Fibroblast of skin of right quadriceps (primary cell): ENCODE measurements at places on chromosomes 12 and 14.
A peak's percentile ranks its signal among the peaks of the same experiment; 100 is the strongest.

DNA sequence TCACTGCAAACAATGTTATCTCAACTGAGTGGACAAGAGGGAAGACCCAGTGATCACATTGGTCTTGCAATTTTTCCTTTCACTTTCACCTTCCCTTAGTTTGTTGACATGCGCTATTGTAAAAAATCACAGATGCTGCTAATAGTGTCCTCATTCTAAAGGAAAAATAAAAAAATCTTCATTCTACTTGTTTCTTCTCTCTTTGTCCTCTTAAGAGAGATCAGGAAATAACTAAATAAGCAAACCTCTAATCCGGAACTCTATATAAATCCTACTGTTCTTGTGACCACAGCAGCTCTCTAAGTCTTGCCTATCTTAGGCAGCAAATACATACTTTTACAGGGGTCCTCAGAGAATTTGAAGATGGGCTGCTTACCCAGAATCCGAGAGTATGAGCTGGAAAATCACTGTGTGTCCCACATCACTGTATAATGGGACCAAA is 257.7 kb downstream of the NAV3 start:
- DNase-seq, result no peak

GRCh38 chr14:37081856-37082255 is 90.5 kb downstream of the SLC25A21 start:
- no peak for DNase-seq

- DNase-seq, result no peak
These were observed 48.8 kb upstream of the VRK1 start for GRCh38 chr14:96748362-96748761.

- no peak for DNase-seq
These were observed 54.2 kb downstream of the CKAP4 start for GRCh38 chr12:106193394-106194215.

DNA sequence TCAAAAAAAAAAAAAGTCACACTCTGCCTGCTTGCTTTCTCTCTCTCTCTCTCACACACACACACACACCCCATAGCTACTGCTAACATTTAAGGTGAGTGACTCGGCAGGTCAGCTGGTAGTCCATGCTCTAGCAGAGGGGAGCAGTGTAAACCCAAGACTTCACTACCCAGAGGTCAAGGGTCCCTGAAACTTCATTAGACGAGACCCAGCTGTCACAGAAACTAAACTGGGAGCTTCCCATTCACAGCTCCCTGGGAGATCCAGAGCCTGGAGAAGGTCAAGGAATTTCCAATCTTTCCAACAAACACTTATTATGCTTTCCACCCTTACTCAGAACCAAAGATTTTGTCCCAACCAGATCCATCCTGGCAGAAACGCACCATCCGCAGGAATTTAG is 33.2 kb downstream of the CKAP4 start:
- no peak for DNase-seq

DNA sequence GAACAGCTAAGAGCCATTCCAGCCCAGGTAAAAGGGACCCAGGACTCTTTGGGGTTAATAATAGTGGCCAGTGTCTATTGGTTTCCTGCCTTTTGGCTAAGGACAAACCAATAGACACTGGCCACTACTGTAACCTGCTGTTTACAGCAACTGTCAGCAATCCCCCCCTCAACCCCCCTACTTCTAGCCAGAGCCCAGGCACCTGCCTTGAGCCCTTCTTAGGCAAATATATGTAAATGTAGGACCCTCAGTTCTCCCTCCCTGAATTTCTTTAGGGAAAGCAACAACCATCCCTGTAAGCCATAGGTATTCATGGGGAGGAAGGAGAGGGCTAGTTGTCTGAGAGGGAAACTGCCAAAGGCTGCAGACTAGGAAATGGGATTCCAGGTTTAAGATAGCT is 22.3 kb downstream of the HOXC4 start:
- no peak for DNase-seq

DNA sequence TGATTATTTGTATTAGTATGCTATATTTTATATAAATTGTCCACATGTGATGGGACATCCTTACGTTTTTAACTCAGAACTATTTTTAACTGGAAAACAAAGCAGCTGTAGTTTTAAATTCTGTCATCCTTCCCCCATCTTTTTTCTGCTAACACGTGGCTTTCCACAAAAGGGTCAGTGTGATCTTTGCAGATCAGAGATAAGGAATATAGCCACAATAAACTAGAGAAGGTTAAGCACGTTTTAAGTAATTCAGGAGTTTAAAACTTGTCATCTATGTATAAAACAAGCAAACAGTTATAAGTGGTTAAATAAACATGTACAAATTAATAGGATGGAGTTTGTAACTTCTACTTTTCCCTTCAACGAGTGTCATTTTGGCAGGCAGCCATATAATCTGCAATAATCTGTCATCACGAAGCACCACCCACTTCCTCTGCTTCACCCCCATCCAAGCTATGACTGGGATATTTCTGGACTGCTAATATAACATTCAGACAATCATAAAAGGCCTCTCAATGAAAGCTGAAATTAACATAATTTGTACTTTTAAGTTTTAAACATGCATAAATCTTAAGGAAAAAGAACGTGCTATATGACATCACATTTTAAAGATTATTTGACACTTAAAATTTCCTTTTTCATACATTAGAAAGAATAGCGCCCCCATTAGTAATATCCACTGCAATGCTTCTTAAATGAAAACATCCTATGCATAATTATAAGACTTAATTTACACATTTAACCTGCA is 15.3 kb downstream of the TAOK3 start:
- peak; percentile 74 for DNase-seq

GRCh38 chr12:96892104-96892503 is 15.0 kb upstream of the NEDD1 start:
- no peak for DNase-seq

GRCh38 chr14:75333606-75334548 is 55.2 kb downstream of the FOS start:
- no peak for DNase-seq

- DNase-seq, result peak; percentile 94
These were observed 9.8 kb downstream of the CTDSP2 start for GRCh38 chr12:57836442-57837375.

GRCh38 chr14:51089278-51089677 is 5.6 kb downstream of the TRIM9 start:
- no peak for DNase-seq

DNA sequence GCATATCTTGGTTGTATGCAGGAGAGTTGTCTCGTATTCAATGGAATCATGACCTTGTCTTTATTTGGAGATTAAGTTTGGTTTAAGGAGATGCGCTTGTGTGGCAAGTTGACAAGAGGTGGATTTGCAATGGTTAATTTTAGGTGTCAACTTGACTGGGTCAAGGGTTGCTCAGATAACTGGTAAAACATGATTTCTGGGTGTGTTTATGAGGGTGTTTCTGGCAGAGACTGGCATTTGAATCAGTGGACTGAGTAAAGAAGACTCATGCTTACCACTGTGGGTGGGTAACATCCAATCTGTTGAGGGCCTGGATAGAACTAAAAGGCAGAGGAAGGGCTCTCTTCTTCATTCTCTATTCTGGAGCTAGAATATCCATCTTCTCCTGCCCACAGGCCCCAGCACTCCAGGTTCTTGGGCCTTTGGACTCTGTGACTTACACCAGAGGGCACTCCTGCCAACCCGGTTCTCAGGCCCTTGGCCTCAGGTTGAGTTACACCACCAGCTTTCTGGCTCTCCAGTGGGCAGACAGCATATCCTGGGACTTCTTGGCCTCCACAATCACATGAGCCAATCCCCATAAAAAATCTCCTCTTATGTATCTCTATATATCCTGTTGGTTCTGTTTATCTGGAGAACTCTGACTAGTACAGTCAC is 141.5 kb upstream of the ARID2 start:
- no peak for DNase-seq

GRCh38 chr14:105092171-105093037 is 27.2 kb upstream of the GPR132 start:
- DNase-seq, result no peak

DNA sequence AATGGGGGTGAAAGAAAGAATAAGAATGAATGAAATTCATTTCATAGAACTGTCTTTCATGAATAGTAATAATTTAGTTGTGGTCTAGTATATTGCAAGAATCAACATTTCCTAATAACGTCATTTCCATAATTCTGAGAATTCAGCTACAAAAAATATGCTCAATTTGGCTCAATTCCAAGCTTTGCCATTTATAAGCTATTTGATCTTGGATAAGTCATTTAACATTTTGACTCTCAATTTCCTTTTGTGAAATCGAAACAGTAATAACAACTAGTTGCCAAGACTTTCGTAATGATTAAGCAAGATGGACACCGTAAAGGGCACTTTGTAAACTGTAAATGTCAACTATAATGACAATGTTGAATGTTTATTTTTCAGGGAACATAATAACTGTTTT is 18.1 kb downstream of the NOS1 start:
- DNase-seq, result no peak

DNA sequence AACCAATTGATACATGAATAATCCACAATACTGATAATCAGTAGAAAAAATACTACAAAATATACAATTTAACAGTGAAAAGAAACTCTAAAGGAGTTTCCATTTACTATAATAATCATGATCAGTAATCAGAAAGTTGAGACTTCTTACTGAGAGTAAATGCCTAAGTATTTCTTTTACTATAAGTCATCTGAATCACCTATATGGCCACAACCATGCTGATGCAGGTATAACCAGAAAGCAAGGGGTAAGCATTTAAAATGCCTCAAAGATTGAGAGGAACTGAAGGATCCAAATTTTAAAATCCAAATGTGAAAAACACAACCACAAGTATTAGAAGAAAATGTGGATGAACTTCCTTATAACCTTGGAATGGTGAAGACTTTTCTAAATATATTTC is 23.4 kb downstream of the CDK17 start:
- DNase-seq, result no peak

DNA sequence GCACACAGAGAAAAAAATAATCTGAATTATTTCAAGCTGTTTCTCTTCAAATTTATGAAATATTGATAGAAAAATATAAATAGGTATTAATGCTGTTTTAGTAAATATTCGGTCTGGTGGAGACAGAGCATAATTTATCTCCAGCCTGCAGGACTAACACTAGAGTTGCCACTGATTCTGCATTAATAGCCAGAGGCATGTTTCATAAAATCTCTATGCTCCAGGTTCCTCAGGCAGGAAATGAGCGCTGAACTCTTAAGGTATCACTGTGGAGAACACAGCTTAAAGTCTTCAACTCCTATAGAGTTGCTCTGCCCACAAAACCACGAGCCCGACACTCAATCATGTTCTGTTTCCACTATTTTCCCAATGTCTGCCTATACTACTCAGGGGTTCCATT is 470.0 kb upstream of the TMPO start:
- no peak for DNase-seq

DNA sequence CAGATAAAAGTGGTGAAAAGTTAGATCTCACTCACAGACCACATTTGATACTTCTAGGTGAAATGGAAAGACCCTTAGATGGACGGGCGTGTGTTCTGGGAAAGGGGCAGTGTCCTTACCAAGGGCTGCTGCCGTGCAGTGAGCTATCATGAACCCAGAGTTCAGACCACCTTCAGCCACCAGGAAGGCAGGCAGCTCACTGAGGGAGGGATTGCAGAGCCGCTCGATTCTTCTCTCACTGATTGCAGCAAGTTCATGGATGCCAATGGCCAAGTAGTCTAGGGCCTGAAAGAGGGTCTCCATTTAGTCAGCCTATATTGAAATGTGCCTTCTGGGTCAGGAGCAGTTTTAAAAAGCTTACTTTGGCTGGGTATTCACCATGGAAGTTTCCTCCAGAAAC is 15.7 kb downstream of the HAL start:
- no peak for DNase-seq

DNA sequence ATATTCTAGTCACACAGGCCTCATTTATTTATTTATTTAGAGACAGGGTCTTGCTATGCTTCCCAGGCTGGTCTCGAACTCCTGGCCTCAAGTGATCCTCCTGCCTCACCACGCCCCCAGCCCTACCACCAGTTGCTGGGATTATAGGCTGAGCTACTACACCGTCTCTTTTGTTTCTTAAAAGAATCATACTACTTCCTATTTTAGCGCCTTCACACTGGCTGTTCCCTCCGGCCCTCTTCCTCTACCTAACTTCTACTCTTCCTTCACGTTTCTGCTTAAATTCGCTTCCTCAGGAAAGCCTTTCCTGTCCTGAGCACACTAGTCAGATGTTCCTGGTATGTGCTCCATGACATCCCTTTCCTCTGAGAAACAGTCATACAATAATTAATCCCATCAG is 6.4 kb upstream of the MRPL42 start:
- DNase-seq, result peak; percentile 25

GRCh38 chr14:84555493-84555892 is 974.5 kb upstream of the FLRT2 start:
- no peak for DNase-seq

DNA sequence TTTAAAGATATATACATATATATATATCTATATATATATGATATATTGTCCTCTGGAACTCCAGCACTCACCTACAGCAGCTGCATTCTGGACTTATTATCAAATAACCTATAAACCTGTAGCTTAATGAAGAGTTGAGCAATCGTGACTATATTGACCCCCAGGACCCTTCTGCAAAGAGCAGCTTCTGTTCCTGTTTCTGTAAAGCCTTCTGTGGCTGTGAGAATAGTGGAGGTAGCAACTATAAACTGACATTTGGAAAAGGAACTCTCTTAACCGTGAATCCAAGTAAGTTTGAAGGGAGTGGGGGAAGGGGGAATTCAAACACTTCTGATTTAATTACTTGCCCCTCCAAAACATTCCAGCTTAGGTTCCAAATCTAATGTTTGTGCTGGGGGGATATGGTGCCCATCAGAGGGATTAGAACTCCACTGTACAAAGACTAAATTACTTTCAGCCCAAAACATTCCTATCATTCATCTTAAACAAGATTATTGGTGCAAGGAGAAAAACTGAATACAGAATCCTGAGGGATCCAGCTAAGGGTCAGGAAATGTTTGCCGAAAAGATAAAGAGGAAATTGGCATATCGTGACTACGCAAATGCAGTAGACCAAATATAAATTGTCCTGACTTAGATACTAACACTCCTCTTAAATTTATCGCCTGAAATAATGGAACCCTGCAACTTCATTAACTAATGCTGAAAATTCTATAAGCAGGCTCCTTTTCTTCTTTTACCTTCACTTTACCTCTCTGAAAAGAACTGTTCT is 106.1 kb downstream of the DAD1 start:
- DNase-seq, result no peak

DNA sequence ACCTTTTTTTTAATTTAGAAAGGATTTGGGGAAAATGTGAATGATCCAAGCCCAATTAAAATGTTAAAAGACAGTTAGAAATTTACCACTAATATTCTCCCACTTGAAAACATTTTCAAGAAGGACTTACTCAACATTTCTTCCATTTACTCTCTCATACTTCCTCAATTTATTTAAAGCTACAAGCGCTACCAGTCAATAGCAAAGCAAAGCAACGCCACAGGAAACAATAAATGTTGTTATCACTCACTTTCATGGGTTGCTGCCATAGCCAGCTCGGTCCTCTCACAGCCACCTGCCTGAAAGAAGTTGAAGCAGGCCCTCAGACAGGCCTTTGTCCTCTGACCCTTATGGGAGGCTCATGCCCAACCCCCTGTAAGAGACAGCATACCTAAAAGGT is 6.0 kb upstream of the SOS2 start:
- no peak for DNase-seq

DNA sequence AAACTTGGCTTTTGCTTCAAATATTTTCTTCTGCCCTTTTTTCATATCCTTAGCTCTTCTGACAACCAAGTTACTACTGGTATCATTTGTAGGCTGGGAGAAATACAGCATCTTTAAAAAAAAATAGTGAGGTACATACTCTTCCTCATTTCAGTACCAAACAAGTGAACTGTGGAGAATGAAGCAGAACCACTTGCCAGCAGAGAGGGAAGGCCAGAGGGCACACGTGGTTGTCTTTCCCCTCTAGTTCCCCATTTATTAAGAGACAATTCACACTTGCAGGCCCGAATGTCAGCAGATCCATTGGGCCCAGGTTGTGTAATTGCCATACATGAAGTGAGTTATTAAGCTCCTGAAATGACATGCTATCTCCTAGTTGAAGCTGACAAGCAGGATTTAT is 3.2 kb downstream of the SUSD6 start:
- no peak for DNase-seq
